ENCODE measurements at places on chromosomes 2 and 18.

GRCh38 chr2:150007815-150008430 lies 420.3 kb upstream of the MMADHC start:
- DNase-seq = no peak

DNA sequence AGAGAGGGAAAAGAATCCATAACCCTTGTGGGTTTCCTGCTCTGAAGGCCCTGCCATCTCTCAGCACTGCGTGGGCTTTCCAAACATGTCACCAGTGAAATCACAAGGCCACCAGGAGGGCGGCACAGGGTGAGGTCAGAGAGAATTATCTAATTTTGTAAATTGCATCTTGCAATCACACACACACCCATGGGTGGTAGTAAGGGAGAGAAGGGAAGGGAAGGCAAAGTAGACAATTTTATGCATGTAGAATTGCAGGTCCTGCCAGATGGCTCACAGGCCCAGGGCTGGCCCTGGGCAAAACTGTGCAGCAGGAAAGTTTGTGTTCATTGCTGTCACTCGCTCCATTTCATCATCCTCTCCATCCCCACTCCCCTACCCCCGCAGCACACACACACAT lies 21.0 kb upstream of the ZBTB7C start:
- DNase-seq = no peak

DNA sequence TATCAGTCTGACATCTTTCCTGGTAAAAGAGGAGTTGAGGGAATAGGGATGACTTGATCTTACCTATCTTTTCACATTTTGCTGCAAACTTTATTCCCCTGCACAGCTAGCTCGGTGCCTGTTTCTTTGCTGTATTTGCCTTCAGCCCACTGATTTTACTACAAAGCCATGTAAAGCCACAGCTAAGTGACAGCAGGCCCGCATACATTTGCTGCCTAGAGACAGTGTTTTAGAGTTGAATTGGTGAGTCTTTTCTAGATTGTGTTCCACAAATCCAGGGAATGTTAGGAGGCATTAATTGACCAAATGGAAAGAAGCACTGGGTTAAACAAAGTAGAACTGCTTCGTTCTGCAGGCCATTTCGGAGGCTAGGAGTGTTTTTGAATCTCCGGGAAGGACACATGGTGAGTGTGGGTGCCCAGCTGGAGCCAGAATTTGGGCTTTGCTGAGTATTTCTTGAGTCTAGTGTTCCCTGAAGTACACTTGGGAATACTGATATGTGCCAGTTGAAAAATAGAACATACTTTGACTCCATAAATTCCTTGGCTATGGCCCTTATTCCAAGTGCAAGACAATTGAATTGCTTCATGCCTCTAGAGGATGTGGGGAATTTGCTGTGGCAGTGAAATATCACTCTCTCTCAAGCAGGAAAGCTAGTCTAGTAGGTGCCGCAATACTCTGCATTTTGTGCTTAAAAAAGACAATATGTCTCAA lies 329.8 kb downstream of the PTPRM start:
- no peak for DNase-seq

DNA sequence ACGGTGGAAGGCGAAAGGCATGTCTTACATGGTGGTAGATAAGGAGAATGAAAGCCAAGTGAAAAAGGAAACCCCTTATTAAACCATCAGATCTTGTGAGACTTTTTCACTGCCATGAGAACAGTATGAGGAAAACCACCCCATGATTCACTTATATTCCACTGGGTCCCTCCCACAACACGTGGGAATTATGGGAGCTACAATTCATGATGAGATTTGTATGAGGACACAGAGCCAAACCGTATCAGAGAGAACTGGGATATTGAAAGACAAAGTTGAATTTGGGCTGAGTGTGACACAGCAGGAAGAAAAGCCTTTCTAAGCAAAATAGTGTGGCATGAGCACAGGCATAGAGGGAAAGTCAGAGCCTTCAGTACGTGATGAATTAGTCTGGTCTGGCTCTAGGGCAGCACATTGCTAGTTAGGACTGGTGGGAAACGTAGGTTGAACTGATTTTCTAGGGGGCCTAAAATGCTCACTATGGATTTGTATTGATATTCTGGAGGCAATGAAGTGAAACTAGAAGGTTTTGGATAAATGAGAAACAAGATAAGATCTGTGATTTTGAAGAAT lies 84.8 kb upstream of the RND3 start:
- DNase-seq = no peak

GRCh38 chr2:64730551-64731262 lies 77.0 kb upstream of the SERTAD2 start:
- peak; percentile 15 for DNase-seq

GRCh38 chr2:44549099-44549471 lies 187.3 kb downstream of the CAMKMT start:
- DNase-seq = no peak

DNA sequence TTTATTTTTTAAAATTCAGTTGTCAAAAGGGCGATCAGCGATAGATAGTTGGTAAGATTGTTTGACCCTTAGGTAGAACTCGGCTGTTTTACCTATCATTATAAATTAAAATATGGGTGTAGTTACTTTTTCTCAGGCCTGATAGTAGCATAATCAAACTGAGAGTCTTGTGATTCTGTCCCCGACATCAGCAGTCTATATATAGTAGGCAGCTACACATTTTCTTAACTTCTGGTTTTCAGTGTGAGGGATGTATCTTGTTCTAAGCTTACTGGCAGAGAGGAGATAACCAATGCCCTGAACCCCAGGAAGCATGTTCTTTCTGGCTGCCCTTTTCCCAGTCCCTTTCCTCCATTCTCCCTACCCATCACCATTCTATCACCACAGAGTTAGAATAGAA lies 56.6 kb downstream of the XRCC5 start:
- DNase-seq = no peak

- DNase-seq = no peak
Measured at GRCh38 chr2:63553049-63553448, 35.2 kb downstream of the WDPCP start.

DNA sequence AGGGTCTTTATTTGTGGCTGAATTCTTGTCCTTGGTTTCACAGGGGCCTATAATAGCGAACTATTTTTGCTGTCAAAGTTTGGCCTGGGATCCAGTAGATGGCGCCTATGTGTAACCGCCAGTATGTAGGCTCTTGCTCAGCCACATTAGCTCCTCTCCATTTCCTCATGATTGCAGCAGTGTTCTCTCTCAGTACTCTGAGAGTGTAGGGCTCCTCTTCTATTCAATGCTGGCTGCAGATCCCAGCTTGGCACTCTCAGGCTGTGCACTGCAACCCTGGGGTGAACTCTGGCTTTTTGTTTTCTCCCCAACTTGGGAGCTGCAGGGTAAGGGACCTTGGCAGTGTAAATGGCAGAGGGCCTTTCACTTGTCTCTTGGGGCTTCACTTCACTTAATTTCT lies 344.6 kb upstream of the CHAC2 start:
- no peak for DNase-seq

- DNase-seq = no peak
Measured at GRCh38 chr2:238947920-238948710, 100.2 kb downstream of the TWIST2 start.

GRCh38 chr2:102304711-102305611 lies 6.4 kb upstream of the IL1RL1 start:
- no peak for DNase-seq

DNA sequence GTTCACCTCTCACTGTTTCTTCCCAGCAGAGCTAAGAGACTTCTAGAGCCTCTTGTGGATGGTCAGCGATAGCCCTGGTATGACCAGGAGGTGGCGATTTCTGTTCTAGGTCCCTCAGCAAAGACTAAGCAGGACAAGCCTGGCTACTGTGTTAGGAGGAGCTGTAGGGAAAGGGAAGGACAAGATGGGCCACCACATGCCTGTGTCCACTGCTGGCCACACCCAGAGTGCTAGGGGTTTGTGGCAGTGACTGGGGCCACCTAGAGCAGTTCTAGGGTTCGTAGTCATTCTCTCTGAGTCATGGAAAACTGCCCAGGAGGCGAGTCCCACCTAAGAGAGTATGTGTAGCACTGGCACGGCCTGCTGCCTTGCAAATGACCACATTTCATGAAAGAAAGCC lies 179.4 kb downstream of the ALPK2 start:
- no peak for DNase-seq

DNA sequence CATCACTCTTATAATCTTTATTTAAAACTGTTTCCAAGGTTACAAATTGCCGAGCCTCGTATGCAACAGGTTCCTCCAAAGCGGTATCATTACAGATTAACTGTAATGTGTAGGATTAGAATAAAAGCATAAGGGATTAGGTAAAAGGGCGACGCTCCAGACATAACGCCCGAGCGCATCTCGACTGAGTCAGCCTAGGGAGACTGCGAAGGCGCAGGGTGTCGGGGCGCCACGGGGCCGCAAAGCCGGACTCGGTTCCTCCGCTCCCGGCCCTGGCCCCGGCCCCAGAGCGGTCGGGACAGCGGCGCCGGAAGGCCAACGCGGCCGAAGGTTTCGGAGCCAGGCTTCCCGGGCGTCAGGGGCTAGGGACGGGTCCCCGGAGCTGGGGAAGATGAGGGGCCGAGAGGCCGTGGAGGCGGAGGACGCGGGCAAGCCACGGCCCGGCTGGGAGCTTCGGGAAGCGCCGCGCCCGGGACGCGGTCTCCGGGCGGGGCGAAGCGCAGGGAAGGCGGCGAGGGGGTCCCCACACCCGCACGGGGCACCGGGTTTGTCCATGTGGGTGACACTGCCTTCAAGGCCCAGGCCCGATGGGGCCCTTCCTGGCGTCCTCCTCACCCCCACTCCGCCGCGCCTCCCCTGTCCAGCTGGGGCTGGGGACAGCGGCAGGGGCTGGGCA lies 12.9 kb upstream of the SIX3 start:
- no peak for DNase-seq

- no peak for DNase-seq
Measured at GRCh38 chr18:39799006-39799405, 2156.0 kb upstream of the PIK3C3 start.

DNA sequence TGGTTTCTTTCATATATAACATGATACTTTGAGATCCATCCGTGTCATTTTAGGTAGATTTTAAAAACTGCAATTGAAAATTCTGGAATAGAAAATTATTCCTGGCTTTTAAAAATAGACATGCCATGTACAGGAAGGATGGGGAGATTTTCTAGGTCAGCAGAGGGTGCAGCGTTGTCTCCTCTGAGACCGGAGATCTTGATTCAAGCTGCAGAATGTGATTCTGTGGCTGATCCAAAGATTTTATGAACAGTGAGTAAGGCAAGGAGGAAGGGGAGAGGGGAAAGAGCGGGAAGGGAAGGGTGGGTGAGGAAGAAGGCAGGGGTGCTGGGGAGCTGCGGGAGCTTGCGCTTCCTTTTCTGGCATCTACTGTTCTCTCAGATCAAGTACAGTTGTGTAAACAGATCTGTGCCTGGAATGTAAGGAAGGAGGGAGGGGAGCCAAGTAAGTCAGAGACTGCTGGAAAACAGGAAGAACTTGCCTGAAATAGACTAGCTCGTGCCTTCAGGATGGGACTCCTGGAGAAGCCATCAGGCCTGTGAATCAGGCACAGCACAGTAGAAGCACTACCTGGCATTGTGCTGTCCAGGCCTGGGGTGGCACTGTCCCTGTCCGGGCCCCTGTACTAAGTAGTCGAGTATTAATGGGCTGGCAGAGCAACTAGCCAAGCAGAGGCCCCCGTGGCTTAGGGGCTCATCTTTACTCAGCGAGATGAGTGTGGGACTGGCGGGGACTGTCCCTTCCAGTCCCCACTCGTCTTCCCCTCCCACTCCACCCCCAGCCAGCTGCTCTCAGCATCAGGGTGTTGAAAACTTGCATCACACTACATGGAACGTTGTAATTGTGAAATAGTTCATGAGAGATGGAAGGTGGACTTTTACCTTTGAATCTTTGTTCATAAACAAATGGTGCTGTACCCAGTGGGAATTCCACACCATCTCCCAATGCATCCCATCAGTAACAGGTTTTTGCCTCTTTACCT lies 163.5 kb downstream of the UXS1 start:
- no peak for DNase-seq

DNA sequence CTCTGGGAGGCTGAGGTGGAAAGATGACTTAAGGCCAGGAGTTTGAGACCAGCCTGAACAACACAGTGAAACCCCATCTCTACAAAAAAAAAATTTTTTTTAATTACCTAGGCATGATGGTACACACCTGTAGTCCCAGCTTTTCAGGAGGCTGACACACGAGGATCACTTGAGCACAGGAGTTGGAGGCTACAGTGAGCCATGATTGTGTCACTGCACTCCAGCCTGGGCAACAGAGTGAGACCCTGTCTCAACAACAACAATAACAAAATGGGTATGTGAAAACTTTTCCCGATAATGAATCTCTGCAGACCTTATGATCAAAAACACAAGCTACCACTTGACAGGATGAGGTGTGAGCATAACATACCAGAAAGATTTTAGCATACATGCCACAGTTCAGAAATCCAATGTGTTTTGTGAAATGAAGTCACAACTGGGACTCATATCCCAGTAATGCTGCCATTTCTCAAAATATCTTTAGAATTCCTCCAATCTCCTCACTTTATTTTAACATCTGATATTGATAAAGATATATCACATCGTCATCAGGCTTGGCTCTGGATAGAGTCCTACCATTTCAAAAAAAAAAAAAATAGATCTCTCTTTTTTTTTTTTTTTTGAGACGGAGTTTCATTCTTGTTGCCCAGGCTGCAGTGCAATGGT lies 74.0 kb upstream of the PELI1 start:
- DNase-seq = no peak

GRCh38 chr18:76691800-76692199 lies 130.6 kb upstream of the ZNF236 start:
- DNase-seq = no peak

DNA sequence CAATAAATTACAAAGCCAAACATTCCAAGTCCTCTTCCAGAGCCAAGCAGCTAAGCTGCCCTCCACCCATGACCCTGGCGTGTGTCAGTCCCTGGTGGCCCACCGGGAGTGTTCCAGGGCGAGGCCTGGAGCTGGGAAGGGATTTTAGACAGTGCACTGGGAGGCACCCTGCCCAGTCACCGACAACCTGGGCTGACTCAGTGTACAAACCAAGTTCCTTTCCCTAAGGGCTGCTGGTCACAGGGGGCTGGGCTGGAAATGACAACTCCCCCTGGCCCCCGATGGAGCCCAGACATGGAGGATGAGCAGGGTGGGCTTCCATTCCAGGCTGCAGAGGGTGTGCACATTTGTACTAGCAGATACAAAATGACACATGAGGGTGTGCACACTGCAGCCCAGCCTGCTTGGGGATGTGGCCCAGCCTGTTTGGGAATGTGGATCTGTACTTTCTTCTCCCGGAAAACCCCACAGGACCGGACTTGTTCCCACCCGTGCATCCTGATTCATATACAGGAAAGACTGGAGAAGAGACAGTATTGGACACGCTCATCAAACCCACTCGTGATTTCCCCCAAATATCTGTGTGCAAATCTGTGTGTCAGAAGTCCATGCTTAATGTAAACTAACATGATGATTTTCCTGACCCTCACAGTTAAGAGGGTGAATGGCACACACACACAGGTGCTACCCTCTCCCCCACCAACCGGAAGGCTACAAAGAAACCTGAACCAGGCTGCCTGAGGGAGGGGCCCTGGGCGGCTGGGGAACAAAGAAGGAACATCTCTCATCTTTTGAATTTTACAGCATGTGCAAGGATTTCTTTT lies 58.9 kb downstream of the NDUFA10 start:
- no peak for DNase-seq

GRCh38 chr2:148906124-148906523 lies 31.1 kb downstream of the KIF5C start:
- DNase-seq = no peak
